ENCODE measurements at places on chromosomes 16 and 17.

- no peak for DNase-seq
Measured at GRCh38 chr17:57678393-57678792, 66.7 kb downstream of the CCDC182 start.

DNA sequence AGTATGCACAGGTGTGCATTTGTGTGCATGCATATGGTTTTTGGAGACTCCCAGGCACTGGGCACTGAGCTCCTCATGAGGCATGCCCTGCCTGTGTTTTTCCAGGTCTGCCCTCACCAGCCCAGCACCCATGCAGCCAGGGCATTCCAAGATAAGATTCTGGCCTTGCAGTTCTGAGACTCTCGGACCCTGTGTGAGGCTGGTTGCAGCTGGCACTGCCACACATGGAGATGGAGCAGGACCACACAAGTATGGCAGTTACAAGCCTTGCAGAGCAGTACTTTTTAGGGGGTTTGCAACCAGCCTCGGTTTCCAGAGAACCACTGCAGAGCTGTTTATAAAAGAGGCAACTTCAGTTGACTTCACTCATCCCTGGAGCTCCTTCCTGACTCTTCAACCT is 10.2 kb downstream of the SLC6A2 start:
- DNase-seq = no peak

- no peak for DNase-seq
Measured at GRCh38 chr17:7837408-7838088, 3.5 kb downstream of the KDM6B start.

DNA sequence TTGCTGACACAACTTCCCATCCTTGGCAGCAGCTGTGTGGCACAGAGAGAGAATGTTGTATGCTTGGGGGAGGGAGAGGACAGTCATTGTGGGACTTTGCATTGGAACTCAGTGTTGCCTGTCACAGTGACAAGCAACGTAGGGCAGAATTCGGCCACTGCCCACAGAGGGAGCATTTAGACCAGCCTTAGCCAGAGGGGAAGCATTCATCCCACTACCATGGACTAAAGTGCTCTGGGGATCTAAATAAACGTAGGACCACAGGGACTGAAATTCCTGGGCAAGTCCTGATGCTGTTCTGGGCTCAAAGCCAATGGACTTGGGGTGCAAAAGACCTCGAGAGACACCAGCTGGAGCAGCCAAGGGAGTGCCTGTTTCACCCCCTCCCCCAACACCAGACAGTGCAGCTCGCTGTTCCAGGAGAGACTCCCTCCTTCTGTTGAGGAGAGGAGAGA is 44.9 kb downstream of the ABCA8 start:
- DNase-seq = no peak

DNA sequence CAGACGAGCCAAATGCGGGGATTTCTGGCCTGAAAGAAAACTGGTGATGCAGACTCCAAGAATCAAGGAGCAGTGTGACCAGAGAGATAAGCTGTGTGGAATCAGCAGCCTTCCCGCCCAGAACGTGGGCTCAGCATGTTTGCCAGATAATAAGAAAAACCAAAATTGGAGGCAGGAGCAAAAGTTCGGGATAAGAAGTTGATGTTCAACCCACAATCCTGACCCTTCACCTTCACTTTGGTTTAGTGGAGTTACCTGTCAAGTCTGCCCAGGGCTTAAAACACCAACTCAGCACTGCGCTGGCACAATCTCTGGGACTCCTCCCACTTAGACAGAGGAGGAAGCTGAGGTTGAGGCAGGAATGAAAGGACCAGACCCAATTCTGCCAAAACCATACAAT is 3.1 kb downstream of the SLC43A2 start:
- no peak for DNase-seq

DNA sequence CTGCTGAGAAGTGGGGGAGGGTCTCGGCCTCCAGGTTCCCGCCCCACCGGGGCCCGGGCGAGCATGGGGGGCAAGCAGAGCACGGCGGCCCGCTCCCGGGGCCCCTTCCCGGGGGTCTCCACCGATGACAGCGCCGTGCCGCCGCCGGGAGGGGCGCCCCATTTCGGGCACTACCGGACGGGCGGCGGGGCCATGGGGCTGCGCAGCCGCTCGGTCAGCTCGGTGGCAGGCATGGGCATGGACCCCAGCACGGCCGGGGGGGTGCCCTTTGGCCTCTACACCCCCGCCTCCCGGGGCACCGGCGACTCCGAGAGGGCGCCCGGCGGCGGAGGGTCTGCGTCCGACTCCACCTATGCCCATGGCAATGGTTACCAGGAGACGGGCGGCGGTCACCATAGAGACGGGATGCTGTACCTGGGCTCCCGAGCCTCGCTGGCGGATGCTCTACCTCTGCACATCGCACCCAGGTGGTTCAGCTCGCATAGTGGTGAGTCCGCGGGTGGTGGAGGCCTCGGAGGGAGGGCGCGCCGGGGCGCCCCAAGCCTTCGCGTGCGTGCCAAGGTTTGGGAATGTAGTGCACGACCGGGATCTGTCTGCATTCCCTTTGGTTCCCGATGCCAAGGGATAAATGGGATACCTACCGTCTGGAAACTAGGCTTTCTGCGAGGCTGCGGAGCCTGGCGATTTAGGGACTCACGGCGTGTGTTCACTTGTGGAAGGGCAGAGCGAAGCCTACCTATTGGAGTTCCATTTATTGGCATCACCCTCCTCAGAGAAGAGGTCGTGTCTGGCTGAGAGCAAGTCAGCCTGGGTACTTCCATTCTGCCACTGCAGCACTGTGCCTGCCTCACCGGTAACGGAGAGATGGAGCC is 1.0 kb downstream of the ZNRF1 start:
- DNase-seq = peak; percentile 54

DNA sequence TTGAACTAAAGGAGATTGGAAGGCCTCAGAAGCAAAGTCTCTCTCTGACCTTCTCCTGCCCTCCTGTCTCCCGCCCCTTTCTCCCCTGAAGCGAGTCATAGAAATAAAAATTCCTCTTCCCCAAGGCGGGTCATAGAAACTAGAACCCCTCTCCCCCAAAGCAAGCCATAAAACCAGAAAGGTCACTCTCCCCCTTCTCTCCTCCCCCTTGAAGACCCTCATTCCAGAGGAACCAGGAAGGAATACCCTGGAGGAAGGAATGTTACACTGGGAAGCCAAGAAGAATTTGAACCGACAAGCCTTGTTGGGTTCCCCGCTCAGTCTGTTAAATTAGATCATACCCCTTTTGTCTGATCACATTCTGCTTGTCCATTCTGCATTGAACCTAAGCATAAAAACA is 2.7 kb upstream of the GJC1 start:
- no peak for DNase-seq

- no peak for DNase-seq
Measured at GRCh38 chr17:63792055-63792729, 18.2 kb downstream of the DDX42 start.

GRCh38 chr17:59465949-59466307 is 99.5 kb upstream of the DHX40 start:
- no peak for DNase-seq

GRCh38 chr17:206941-207560 is 25.6 kb upstream of the DOC2B start:
- DNase-seq = no peak

- DNase-seq = no peak
Measured at GRCh38 chr16:17557480-17557879, 86.7 kb upstream of the XYLT1 start.

GRCh38 chr16:72989579-72990551 is 58.1 kb downstream of the ZFHX3 start:
- no peak for DNase-seq

GRCh38 chr16:71364133-71364681 is 5.7 kb downstream of the CALB2 start:
- DNase-seq = no peak

- no peak for DNase-seq
Measured at GRCh38 chr17:59469786-59470485, 95.5 kb upstream of the DHX40 start.

- DNase-seq = no peak
Measured at GRCh38 chr16:59632276-59632855, 898.2 kb upstream of the GOT2 start.

GRCh38 chr16:22633799-22634198 is 123.1 kb downstream of the NPIPB5 start:
- no peak for DNase-seq

DNA sequence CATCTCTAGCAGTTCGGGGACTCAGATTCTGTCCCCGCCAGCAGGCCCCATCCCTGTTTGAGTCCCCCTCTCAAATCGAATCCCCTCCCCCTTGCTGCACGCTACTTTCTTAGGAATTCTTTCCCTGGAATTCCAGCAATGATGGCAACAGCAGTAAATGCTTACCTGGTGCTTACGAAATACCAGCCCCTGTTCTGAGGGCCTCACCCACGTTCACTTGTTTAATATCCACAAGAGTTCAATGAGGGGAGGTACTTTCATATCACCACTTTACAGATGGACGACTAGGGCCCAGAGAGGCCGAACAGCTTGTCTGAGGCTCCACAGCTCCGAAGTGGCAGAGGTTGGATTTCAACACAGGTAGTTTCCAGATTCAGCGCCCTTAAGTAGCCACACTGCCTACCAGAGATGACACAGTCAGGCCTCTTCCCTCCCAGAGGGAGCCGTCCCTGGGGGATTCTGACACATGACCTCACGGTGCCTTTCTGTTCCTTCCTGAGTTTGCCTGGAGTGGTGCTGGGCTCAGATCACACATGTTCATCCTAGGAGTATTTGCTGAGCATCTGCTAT is 120.7 kb upstream of the GSE1 start:
- DNase-seq = no peak

DNA sequence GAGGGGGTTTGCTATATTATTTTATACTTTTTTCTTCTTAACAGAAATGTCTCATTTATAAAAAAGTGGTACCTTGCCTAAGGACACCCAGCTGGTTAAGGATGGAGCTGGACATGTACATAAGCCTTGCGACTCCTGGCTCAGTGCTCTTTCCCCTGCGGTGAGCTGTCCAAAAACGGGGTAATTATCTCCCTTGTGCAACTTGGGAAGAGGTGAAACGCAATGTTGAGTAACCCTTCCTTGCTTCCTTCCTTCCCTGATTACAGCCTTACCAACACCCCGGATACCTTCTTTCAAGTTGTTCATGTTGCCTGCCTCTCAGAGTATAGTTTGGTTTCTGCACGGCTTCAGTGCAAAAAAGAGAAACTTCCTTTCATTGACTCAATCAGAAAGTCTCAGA is 94.1 kb upstream of the XYLT1 start:
- no peak for DNase-seq

DNA sequence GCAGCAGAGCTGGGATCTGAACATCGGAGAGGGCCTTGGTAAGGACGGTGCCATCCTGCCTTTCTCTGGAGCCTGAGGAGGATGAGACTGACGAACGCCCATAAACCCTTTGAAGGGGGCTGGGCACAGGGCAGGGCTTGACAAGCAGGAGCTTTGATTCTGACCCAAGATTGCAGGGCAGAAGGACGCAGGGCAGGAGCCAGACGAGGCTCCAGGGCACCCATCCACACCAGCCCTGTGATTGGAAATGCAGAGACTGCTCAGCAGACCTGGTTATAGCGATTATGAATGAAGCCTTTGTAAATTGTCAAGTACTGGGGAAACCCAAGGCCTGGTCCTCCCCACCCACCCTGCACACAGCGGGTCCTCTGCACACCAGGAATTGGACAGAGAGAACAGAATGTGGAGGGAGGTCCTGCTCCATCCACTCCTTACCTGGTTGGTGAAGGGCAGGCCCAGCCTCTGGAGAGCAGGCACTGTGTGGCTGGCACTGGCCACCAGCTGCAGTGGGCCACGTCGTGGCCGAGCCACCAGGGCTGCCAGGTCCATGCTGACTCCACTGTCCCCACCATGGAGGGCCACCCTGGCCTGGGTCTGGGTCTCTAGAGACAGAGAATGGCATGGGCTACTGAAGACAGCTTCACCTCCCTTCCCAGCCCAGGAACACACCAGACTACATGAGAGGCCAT is 68.8 kb downstream of the RMI2 start:
- no peak for DNase-seq

GRCh38 chr16:14303182-14303618 is 232.1 kb downstream of the MRTFB start:
- DNase-seq = no peak

DNA sequence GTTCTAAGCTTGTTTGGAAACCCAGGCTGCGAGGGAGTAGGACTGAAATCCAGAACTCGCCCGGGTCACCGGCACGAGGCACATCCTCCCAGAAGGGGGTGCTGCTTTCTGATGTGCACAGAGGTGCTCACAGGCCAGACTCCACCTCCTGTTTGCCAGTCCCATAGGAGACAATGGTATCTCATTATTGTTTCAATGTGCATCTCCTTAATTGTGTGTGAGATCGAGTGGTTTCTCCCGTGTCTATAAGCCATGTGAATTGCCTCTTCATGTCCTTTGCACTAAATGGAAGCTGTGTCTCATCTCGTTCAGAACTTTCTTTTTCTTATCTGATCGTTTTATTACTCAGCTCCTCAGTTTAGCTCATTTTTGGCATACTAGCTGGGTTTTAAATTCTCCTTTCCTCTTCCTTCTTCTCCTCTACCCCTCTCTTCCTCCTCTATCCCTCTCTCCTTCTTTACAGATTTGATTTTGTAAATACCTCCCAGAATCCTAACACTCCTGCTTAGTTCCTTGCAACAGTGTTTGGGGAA is 32.1 kb upstream of the PRKCB start:
- DNase-seq = peak; percentile 63

- DNase-seq = no peak
Measured at GRCh38 chr16:49250689-49251088, 30.9 kb downstream of the CBLN1 start.

GRCh38 chr16:81220349-81220748 is 18.1 kb upstream of the BCO1 start:
- DNase-seq = no peak

DNA sequence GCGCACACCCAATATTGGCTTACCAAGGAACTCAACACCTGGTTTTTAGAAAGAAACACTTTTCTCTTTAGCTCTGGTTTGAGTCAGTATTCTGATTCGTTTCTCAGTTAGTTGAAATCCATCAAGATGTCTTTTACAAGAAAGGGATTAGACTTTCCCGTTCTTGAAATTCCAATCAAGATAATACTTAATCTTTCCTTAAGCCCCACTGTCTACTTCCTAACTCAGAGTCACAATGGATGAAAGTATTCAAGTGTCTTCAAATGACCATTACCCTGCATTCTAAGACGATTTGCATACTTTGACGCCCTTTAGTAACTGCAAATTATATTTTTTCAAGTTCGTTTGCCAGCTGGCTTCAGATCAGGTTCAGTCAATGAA is 189.8 kb downstream of the USP22 start:
- DNase-seq = no peak

All from stimulated activated CD4-positive, alpha-beta T cell treated with anti-CD3 and anti-CD28 coated beads, Interleukin-15, amount 100 ng/mL, for 48 hours (primary cell).